Natural killer cell (primary cell): ENCODE measurements at places on chromosomes 1 and 21. TPM values are rescaled to one million over a fixed set of nuclear protein-coding genes. Genes with fewer than 3 reads are reported as not detected.

The FCRL1 gene
- total RNA-seq: 2.6 TPM

The SPRR5 gene
- total RNA-seq: not detected

The PTPN7 gene
- 196 TPM for total RNA-seq

The RGS1 gene
- total RNA-seq: 343 TPM

The HNRNPCL4 gene
- total RNA-seq: not detected

The PLA2G2C gene
- not detected for total RNA-seq

The SPATA45 gene
- total RNA-seq: not detected

The PRR9 gene
- total RNA-seq: not detected

The BRDT gene
- not detected for total RNA-seq

DNA sequence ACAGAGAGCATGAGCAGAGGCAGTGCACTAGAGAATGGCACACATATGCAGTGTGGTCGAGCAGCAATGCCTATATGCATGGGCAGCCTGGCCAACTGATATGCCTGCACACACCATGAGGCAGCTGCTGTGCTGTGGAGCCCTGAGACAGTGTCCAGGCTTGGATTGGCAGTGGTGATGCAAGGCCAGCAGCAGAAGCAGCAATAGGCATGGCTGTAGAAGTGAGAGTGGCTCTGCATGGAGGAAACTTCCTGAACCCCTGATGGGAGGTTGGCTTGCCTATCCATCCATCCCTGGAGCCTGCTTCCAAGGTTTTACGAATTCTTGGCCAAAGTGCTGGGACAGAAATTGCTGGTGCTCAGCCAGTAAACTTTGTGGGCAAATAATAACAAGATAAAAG lies 89.7 kb downstream of the DIRAS3 start:
- H3K27me3 ChIP-seq: no peaks in the 10 kb centered on the region
- H3K36me3 ChIP-seq: no peaks in the 10 kb centered on the region
- no peak overlapping the region for H3K27ac ChIP-seq
- H3K4me3 ChIP-seq: no peak overlapping the region
- no peak for DNase-seq

DNA sequence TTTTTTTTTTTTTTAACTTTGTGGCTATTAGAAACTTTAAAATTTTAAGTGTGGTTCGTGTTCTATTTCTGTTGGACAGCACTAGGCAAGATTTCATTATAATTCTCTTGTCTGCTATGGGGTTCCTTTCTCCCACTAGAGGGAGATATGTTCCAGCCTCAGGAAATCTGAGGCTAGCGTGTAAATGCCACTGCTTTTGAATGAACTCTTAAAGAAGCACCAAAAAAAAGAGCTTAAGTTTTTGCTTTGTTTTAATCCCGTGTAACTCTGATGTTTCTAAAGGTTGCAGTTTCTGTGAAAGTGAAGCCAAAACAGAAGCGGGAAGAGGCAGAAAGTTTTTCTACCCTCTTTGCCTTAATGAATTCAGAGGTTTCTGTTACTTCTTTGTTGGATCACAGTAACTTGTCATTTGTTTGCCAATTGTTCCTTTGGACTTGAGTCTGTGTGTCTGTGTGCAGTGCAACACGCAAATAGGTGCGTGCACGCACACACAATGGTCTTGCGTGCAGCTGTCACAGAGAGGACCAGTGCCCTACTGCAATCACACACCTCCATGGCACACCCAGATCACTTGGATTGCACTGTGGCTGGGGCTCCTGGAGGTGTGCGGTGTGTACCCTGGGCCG lies 32.3 kb downstream of the HHAT start:
- no peaks in the 10 kb centered on the region for H3K4me1 ChIP-seq
- no peaks in the 10 kb centered on the region for H3K36me3 ChIP-seq
- DNase-seq: peak; percentile 50
- H3K27me3 ChIP-seq: no peaks in the 10 kb centered on the region

DNA sequence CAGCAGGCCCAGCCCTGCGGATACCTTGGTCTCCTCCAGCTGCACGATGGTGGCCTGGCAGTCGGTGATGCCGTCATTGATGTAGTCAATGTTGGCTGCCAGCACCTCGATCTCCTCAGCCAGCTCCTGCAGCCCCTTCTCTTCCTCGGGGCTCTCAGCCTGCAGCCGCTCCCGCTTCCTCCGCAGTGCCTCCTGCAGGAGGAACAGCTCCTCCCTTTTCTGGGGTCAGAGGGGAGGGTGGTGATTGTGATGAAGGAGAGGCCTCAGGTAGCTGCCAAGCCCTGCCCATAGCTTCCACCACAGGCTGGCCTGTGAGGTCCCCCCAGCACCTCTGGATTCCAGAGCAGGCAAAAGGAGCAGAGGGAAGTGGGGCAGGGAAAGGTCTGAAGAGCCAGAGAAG lies 33.4 kb downstream of the KIF21B start:
- H3K36me3 ChIP-seq: peaks cover 92% of the 10 kb centered on the region
- no peaks in the 10 kb centered on the region for H3K27me3 ChIP-seq
- H3K27ac ChIP-seq: no peak overlapping the region
- no peak overlapping the region for H3K4me3 ChIP-seq
- H3K4me1 ChIP-seq: no peaks in the 10 kb centered on the region

GRCh38 chr1:11788549-11789053 lies 17.2 kb downstream of the MTHFR start:
- no peak for DNase-seq
- H3K4me1 ChIP-seq: peaks cover 39% of the 10 kb centered on the region
- H3K4me3 ChIP-seq: no peak overlapping the region
- no peak overlapping the region for H3K27ac ChIP-seq
- H3K36me3 ChIP-seq: peaks cover 24% of the 10 kb centered on the region
- H3K27me3 ChIP-seq: no peaks in the 10 kb centered on the region

GRCh38 chr1:154715385-154715784 lies 107.4 kb upstream of the ADAR start:
- H3K27ac ChIP-seq: no peak overlapping the region
- no peaks in the 10 kb centered on the region for H3K36me3 ChIP-seq
- peaks cover 28% of the 10 kb centered on the region for H3K4me1 ChIP-seq
- H3K27me3 ChIP-seq: no peaks in the 10 kb centered on the region

- no peak overlapping the region for H3K4me3 ChIP-seq
- DNase-seq: no peak
- H3K4me1 ChIP-seq: no peaks in the 10 kb centered on the region
- no peak overlapping the region for H3K27ac ChIP-seq
- H3K27me3 ChIP-seq: no peaks in the 10 kb centered on the region
Measured at GRCh38 chr1:37255136-37255795, 219.1 kb upstream of the ZC3H12A start.

- no peaks in the 10 kb centered on the region for H3K4me1 ChIP-seq
- peaks cover 37% of the 10 kb centered on the region for H3K27me3 ChIP-seq
- H3K27ac ChIP-seq: no peak overlapping the region
- no peak for DNase-seq
- H3K4me3 ChIP-seq: no peak overlapping the region
Measured at GRCh38 chr1:18642278-18643095, 11.8 kb downstream of the PAX7 start.

GRCh38 chr1:197218857-197219256 lies 49.2 kb upstream of the CRB1 start:
- no peaks in the 10 kb centered on the region for H3K36me3 ChIP-seq
- no peak for DNase-seq
- H3K27ac ChIP-seq: no peak overlapping the region
- H3K27me3 ChIP-seq: no peaks in the 10 kb centered on the region

- no peaks in the 10 kb centered on the region for H3K36me3 ChIP-seq
- no peak overlapping the region for H3K27ac ChIP-seq
- peak overlapping the region; percentile 17 for H3K4me3 ChIP-seq
Measured at GRCh38 chr1:27575840-27576331, 28.1 kb downstream of the AHDC1 start.

DNA sequence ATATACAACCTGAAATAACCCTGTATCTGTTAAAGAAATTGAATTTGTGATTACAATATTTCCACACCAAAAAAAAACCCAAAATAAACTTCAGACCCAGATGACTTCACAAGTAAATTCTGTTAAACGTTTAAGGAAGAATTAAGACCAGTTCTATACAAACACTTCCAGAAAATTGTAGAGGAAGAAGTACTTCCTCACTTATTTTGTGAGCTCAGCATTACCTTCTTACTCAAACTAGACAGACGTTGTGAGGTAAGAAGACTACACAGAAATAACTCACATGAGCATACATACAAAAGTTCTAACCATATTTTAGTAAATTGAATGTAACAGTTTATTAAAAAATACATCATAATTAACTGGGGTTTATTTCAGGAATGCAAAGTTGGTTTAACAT lies 18.8 kb downstream of the RALGPS2 start:
- H3K36me3 ChIP-seq: no peaks in the 10 kb centered on the region
- H3K27ac ChIP-seq: no peak overlapping the region
- no peaks in the 10 kb centered on the region for H3K27me3 ChIP-seq
- H3K4me1 ChIP-seq: no peaks in the 10 kb centered on the region
- no peak for DNase-seq

- H3K4me3 ChIP-seq: no peak overlapping the region
- no peaks in the 10 kb centered on the region for H3K27me3 ChIP-seq
- H3K36me3 ChIP-seq: peaks cover 2% of the 10 kb centered on the region
- no peak overlapping the region for H3K27ac ChIP-seq
- H3K4me1 ChIP-seq: peaks cover 55% of the 10 kb centered on the region
- DNase-seq: peak; percentile 29
Measured at GRCh38 chr1:203661572-203661971, 34.9 kb downstream of the ATP2B4 start.

DNA sequence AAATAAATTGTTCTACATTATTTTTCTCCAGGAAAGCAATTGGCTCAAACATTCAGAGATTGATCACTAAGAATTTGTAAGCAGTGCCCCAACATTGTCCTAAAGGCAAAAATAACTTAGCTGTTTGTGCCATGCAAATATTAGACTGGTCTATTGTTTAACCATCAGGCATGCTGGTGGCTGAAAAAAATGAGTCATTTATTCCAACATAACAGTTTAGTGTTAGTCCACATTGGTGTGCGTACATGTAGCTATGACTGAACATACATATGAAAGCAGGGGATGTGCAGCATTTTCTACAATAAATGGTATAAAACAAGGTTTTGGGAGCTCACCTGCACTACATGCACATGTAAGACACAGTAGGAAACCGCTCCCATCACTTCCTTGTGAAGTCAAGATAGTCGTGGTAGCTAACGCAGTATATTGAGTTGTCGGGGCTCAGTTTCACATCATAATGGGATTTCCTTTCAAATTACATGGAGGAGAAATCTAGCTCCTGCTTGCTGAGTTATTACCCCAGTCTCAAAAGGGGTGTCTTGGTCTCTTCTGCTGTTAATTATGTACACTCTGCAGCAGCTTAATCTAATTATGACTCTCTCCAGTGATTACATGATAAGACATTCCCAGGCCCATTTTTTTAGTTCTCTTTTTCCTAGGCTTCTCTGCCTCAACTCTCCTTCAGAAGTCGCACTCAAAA lies 199.4 kb downstream of the LYPLAL1 start:
- no peak for DNase-seq
- no peaks in the 10 kb centered on the region for H3K4me1 ChIP-seq
- no peak overlapping the region for H3K4me3 ChIP-seq
- no peaks in the 10 kb centered on the region for H3K36me3 ChIP-seq

DNA sequence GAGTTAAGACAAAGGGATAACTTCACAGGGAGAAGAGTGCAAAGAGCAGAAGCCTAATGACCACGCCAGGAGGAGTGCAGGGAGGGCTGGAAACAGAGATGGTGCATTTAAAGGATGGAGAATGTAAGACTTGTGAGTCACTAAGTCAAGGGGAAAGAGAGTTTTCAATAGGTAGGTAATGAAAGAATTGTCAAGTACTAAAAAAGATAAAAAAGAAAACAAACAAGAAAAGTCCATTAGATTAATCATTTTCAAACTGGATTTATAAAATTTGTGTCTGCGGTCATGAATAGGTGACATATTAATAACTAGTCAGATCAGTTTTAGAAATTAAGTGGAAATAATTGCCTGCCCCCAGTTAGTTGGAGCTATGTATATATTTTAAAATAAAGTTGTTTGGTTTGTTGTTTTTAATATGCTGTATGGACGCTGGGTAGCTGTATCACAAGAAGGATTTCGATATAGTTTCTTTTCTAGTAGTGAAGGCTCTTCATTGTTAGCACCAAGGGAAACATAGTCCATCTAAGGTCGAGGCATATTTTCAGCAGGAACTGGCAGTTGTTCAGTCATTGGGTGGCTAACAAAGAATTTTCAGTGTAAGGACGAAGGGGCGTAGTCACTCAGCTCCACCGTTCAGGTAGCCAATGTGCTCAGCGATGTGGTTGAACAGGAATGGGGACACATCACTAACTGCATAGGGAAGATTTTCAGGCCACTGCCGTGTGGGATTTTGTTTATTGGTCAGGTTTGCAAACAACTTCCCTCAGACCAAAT lies 203.0 kb downstream of the TGFB2 start:
- H3K27ac ChIP-seq: no peak overlapping the region
- DNase-seq: no peak
- no peaks in the 10 kb centered on the region for H3K36me3 ChIP-seq
- H3K27me3 ChIP-seq: no peaks in the 10 kb centered on the region
- H3K4me1 ChIP-seq: no peaks in the 10 kb centered on the region

GRCh38 chr21:29316029-29316742 lies 17.5 kb downstream of the BACH1 start:
- H3K4me3 ChIP-seq: no peak overlapping the region
- H3K4me1 ChIP-seq: no peaks in the 10 kb centered on the region
- no peaks in the 10 kb centered on the region for H3K36me3 ChIP-seq
- no peak for DNase-seq

DNA sequence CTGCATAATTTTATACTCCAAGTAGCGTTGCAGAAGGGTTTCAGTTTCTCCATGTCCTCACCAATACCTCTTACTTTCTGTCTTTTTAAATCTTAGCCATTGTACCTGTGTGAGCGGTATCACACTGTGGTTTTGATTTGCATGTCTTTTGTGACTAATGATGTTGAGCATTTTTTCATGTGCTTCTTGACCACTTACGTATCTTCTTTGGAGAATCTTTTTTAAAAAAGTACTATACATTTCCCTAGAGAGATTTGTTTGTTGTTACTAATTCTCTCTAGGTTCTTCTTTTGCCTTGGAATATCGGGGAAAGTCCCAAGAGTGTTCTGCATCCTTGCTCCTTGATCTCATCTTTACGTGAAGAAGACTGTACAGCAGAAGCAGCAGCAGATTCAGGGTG lies 81.8 kb upstream of the WARS2 start:
- no peak overlapping the region for H3K4me3 ChIP-seq
- no peaks in the 10 kb centered on the region for H3K27me3 ChIP-seq
- DNase-seq: no peak
- no peak overlapping the region for H3K27ac ChIP-seq

DNA sequence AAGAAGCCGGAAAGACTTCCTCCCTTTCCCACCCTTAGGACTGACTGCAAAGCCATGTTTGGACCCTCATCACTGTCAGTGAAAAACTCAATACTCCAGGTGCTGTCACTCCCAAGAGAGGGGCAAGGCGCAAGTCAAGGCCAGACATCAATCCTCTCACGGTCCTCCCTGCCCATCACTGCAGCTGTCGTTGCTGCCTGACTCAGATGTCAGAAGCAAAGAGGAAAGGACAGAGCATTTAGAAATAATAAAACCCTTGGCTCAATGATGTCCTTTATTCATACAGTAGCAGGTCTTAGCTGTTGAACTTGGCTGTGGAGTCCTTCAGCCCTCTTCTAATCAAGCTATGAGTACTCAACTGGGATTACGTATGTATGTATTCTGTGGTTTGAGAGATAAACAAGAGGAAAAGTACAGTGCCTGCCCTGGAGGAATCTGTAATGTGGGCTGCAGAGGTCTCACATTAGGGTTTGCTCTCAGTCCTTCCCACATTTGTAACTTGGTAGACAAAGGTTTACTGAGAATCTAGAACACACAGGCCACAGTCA lies 13.5 kb downstream of the SUSD4 start:
- H3K4me1 ChIP-seq: no peaks in the 10 kb centered on the region
- H3K27me3 ChIP-seq: no peaks in the 10 kb centered on the region
- no peak overlapping the region for H3K27ac ChIP-seq
- no peak for DNase-seq
- H3K4me3 ChIP-seq: no peak overlapping the region
- H3K36me3 ChIP-seq: no peaks in the 10 kb centered on the region

- no peaks in the 10 kb centered on the region for H3K27me3 ChIP-seq
- no peak overlapping the region for H3K4me3 ChIP-seq
- H3K36me3 ChIP-seq: no peaks in the 10 kb centered on the region
- DNase-seq: no peak
Measured at GRCh38 chr21:14285147-14285761, 69.3 kb downstream of the RBM11 start.
